ENCODE measurements at places on chromosomes 1 and 21.

- DNase-seq = no peak
Measured at GRCh38 chr1:151289991-151290708, 8.1 kb downstream of the ZNF687 start.

- no peak for DNase-seq
Measured at GRCh38 chr1:147463022-147463421, 78.3 kb upstream of the BCL9 start.

- DNase-seq = no peak
Measured at GRCh38 chr1:226699166-226699565, 39.9 kb downstream of the ITPKB start.

DNA sequence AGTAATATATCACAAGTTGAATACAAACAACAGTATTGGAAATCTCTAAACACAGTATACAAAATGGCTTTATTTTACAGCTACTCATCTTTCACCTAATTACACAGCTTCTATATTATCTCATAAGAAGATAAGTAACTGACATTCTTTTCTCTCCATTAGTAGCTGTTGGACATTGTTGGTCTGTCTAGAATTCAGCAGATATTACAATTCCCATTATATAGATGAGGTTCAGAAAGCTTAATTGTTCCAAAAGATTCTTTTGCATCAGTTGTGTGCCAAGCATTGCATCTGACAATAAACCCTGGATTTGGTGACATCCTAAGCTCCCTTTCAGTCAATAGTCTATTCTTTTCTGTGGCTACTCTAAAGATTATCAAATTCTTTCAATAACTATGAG lies 187.0 kb downstream of the NTMT2 start:
- no peak for DNase-seq

GRCh38 chr1:114749835-114750234 lies 7.9 kb downstream of the CSDE1 start:
- DNase-seq = no peak

- DNase-seq = peak; percentile 41
Measured at GRCh38 chr1:41333146-41333784, 28.0 kb upstream of the FOXO6 start.

DNA sequence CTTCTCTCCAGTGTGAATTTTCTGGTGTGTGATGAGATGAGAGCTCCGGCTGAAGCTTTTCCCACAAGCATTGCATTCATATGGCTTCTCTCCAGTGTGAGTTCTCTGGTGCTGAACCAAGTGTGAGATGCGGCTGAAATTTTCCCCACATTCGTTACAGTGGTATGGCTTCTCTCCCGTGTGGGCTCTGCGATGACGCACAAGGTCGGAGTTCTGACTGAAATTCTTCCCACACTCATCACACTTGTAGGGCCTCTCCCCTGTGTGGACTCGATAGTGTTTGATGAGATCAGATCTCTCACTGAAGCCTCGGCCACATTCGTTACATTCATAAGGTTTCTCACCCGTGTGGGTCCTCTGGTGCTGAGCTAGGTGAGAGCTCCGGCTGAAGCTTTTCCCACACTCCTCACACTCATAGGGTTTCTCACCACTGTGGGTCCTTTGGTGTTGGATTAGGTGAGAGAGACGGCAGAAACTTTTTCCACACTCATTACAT lies 7.4 kb downstream of the ZNF436 start:
- DNase-seq = no peak

DNA sequence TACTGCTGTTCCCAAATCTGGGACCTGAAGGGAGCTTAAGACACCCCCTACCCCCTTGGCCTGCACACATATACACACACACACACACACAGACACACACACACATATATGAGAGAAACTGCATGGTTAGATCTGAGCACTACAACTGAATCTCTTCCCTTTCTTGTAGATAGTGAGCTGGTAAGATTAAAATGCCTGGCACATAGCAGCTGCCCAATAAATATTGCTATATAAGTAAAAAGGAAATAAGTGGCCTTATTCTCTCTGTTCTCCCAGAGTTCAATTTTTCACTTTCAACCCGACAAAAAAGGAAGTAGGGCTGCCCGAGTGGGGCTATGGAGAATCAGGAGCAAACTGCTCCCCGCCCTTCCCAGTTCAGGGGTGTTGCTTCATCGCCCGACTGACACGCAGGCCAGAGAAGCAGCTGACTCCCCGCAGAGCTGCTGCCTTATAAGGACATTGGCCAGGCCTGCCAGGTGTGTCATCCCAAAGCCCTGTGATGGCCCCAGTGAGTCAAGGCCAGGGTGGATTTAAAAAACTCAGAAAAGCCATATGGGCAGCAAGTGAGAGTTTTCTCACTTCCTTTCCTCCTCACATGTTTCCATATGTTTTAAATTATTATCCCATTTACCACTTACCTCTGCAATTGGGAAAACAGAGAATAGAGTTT lies 106.5 kb upstream of the SLC44A3 start:
- DNase-seq = peak; percentile 89

- DNase-seq = no peak
Measured at GRCh38 chr1:160409486-160409885, 9.1 kb downstream of the VANGL2 start.

DNA sequence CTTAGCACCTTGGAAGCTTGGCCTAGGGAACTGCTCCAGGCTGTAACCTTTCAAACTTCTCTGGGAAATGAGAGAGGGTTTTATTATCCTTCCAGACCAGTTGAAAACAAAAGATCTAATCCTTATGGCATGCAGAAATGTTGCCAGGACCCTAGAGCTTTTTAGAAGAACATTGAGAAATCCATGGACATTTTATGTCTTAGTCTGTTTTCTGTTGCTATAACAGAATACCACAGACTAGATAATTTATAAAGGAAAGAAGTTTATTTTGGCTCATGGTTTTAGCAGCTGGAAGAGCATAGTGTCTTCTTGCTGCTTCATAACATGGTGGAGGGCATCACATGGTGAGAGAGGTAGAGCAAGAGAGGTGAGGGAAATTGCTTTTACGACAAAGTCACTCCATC lies 25.8 kb downstream of the OSBPL9 start:
- peak; percentile 71 for DNase-seq

DNA sequence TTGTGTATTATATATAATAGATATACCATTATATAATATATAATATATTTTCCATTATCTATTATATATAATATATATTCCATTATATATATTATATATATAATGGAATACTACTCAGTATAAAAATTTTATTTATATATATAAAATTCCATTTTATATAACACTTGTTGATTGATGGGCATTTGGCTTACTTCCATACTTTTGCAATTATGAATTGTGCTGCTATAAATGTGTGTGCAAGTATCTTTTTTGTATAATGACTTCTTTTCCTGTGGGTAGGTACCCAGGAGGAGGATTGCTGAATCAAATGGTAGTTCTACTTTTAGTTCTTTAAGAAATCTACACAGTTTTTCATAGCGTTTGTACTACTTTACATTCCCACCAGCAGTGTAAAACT lies 1211.1 kb downstream of the NCAM2 start:
- no peak for DNase-seq

GRCh38 chr1:198187973-198188588 lies 31.3 kb downstream of the NEK7 start:
- DNase-seq = no peak

DNA sequence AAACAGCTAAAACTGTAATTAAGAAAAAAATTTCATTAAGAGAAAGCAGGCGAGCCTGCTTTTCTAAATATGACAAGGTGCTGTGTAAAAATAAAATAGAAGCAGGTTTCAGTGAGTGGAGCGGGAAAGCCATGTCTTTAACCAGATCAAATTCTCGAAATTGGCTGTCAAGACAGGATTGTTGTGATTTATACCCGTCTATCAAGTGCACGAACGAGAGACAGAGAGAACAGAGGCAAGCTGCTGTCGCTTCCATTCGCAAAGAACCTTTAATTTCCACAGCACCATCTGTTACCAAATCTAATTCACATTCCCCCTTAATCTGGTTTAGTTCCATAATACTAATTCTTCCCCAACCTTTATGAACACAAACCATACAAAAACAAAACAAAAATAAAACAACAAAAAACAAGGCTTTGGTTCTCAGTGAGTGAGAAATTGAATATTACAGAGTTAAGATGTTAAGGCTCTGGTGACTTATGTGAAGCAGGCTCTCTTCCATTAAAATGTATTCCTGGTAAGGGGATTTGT lies 35.0 kb downstream of the ESRRG start:
- DNase-seq = no peak

DNA sequence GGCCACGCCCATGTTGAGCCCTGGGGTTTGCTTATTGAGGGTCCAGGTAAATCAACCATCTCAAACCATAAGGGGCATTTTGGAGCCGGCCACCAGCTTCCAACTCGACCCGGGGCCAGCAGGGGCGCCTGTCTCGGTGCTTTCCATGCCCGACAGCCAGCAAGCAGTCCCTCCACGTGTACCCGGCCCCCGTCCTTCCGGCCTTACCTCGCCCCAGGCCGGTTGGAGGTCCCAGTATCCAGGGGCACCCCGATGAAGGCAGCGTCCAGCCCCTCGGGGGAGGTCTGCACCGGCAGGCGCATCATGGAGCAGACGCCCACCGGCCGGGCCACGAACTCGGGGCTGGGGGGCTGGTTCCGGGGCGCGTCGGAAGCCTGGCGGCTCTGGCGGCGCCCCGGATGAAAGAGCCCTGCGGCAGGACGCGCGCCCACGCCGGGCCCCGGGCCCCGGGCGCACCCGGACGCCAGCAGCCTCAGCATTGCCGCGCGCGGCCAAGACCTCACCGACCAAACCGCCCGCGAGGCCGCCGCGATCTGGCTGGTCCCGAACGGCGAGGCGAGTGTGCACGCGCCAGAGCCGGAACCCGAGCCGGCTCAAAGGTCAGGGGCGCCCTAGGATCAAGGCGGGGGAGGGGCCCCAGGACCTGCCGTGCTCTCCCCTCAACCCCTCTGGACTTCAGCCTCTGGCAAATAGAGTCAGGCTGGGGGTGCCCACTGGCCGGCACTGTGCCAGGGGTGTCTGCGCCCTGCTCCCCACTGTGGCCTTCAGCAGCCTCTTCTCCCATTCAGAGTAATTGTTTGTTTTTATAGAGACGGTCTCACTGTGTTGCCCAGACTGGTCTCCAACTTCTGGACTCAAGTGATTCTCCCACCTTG lies at the start of gene AGMAT:
Gene AGMAT (minus strand): TSS at position 563 of the 875 bp plus-strand sequence. CDS start 84 bp downstream, at position 479.
- no peak for DNase-seq
